ENCODE measurements at places on chromosomes 1 and 21.
A peak's percentile ranks its signal among the peaks of the same experiment; 100 is the strongest.

DNA sequence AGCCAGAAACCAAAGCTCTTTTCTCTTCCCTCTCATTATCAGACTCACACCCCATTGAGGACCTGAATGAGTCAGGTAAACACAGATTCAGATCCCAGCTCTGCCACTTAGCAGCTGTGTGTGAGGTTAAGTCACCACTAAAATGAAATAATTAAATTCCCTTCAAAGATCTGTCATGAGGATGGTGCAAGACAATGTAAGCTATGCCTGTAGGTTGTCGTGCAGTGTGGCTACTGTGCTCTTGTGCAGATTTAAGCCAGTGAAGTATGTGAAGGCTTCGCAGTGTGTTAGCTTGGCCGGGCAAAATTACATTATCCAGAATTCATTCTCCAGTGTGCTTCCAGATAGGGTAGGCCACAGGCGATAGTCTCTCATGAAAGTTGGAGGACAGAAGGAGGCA, 13.6 kb downstream of the UBL4B start:
- no peak for DNase-seq

GRCh38 chr1:101190441-101190840, 46.4 kb upstream of the S1PR1 start:
- no peak for DNase-seq

DNA sequence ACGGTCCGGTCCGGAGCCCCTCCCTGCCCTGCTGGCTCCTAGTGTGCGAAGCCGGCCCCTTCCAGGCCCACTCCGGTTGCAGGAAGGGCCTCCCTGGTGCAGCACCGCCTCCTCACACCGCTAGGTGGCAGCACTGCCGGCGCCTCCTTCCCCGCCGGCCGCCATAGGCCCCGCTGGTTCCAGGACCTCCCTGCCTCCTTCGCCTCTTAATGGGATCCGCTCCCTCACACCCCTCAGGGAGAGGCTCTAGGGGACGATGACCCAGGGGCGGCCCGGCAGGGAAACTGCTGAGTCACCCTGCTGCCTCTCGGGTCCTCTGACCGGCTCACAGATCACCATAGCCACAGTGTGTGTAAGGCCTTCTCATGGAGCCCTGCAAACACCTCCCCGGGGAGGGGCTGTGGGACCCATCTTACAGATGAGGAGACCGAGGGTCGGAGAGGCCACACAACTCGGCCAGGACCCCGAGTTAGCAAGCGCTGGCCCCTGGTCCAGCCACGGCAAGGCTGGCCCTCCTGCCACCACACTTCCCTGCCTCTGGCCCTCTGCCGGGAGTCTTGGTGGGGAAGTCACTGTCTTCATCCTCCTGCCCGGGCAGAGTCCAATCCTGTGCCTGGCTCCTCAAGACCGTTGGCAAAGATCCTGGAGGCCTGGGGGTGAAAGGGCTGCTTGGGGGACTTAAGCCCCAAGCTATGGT, 1.6 kb upstream of the AJAP1 start:
- peak; percentile 80 for DNase-seq

- no peak for DNase-seq
These were observed 60.5 kb downstream of the CD58 start for GRCh38 chr1:116510361-116510760.

GRCh38 chr1:27873671-27874384, 1.5 kb downstream of the THEMIS2 start:
- DNase-seq = no peak

- DNase-seq = no peak
These were observed 173.8 kb downstream of the RASAL2 start for GRCh38 chr1:178267646-178268094.

DNA sequence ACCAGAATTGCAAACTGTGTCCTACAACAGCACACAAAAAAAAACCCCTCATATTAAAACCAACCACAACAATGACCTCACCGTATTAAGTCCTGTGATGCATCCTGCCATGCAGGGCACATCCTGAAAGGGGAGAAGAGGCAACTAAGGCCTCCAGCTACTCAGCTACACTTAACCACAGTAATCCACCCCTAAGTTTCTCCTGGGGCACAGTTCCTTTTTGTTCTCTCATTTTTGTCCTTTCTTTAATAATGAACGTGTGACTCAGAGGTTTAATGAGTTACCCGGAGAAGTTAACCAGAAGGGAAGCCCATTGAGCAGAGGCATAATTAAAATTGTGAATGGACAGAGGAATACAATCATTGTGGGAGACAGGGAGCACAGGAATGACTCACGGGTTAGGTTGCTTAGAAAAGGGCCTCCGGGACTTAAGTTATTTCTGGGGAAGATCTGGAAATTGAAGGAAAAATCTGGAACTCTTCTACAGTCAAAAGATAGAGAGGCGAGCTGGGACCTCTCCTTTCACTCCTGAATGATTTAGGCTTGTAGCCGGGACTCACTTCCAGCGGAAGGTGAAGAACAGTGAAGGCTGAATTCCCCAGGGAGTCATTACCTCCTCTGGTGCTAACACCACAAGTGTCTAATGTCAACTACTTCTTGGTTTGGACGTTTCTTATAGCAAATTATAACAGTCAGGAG, 36.9 kb upstream of the HIVEP3 start:
- no peak for DNase-seq

DNA sequence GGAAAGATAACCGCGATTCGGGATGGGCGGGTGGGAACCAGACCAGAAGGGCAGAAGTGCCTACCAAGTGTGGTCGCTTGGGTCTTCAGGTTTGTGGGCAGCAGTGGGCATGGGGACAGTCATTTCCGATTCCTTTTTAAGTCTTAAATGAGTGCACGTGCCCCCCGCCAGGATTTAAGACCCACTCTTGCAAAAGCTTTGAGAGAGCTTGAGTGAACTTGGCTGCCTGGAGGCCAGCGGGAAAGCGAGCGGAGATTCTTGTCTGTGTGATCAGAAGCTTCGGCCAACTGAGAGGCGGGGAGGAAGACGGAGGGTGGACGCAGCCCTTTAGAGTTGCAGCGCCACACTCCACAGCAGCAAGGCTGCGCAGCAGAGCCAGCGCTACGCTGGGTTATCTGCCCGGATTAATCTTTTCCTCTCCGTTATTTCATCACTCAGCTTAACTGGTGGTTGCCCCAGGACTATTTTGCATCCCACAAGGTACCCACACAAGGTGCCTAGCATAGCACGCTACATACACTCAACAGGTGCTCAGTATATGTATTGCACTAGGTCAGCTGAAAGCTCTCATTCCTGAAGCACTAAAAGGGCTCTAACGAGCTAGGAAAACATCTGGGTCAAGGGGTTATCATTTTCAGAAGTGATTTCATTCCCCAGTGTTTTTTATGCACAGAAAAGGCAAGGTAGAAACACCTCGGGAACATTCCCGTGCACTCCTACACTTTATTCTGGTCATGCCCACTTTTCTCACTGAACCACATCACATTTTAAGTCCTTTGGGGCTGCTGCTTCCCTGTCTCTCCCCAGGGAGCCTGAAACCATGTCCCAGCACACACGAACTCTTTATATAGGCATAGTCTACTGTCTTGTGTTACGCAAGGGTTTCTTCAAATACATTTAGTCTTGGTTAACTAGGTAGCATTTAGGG, 1.5 kb upstream of the BATF3 start:
- no peak for DNase-seq

- DNase-seq = no peak
These were observed 47.7 kb downstream of the CXADR start for GRCh38 chr21:17560377-17561025.

DNA sequence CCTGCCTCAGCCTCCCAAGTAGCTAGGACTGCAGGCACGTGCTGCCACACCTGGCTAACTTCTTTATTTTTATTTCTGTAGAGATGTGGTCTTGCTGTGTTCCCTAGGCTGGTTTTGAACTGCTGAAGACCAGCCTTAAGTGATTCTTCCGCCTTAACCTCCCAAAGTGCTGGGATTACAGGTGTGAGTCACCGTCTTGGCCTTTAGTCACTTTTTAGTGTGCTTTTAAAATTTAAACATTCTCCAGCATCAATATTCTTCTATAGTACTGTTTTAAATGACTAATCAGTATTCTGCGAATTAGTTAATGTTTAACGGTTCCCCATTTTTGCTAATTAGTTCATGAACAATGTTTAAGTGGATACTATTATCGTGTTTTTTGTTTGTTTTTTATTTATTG, 60.6 kb downstream of the DYRK1A start:
- no peak for DNase-seq

DNA sequence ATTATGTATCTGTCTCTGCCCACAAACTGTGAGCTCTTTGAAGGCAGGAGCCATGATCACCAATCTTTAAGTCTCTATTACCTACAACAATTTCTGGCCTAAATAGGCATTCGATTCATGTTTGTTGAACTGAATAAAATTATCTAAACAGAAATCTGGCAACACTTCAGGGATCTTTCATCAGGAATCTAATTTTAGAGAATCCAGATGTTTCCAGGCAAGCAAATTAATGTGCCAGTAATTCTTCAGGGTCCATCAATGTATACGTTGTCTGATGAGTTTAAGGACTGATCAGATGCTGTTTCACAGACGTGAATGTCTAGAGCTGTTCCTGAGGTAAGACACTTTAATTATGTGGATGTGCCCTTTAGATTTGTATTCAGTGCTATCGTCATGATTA, 524.4 kb downstream of the PTPRC start:
- no peak for DNase-seq

- DNase-seq = no peak
These were observed 4.3 kb downstream of the GPR88 start for GRCh38 chr1:100542285-100542684.

DNA sequence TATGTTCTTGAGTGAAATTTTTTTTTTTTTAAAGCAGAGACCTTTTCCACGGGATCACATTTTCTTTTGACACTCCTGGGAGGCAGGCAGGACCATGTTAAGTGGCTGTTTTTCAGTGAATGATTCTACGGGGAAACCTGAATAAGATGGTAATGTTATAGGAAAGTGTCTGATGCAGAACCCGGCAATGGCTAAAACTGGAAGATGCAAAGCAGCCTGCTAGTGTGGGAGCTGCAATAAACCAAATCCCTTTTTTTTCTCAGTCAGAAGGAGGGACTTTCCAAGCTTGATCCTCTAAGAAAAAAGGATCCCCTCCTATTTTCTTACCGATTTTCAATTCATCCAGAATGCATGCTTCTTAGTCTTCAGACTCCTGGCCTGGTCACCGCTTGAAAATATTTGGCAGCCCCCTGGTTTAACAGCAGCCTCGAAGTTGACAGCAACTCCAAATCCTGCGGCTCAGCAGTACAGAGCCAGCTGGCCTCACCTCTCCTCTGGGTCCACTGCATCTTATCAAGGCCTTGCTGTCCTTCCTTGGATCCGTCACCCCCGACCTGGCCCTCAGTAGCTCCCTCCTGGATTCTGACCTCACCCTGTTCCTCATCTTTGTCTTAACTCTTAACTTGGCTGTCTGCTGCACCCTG, 5.6 kb downstream of the MX2 start:
- peak; percentile 38 for DNase-seq

GRCh38 chr1:1324084-1324523, 356 bp downstream of the INTS11 start:
- no peak for DNase-seq

- no peak for DNase-seq
These were observed 9.5 kb downstream of the DPT start for GRCh38 chr1:168719306-168720111.

- no peak for DNase-seq
These were observed at the start of gene EFNA1 for GRCh38 chr1:155127105-155127966. Gene EFNA1, plus strand, starts transcription at chr1:155127876. Its CDS starts 102 bp downstream, at chr1:155127978.

DNA sequence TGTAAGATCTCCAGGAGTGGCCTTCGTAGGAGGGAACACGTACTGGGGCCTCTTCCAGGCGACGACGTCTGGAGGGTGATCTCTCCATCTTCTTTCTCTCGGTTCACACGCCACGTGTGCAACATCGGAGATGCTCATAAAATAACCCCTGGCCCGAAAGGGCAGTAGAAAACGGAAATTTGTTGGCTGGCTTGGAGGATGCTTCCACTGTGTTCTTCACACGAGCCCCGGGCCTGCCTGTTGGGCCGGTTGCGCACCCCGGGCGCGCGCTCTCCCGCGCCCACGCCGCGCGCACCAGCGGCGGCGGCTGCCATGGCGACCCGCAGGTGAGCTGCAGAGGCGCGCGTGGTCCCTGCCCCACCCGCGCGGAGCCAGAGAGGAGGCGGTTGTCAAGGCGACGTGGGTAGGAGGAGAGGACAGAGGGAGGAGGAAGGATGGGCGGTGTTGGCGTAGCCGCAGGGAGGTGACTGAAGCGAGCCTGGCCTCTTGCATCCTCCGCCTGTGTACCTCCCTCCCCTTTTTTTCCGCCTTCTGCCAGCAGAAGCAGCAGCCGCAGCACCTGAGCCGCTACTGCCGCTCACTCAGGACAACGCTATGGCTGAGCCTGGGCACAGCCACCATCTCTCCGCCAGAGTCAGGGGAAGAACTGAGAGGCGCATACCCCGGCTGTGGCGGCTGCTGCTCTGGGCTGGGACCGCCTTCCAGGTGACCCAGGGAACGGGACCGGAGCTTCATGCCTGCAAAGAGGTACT, at the start of gene ELAPOR1:
Gene ELAPOR1, plus strand, starts transcription at position 526 of the 752 bp plus-strand sequence. Its CDS starts 69 bp downstream, at position 595.
- DNase-seq = peak; percentile 71

GRCh38 chr1:243236604-243237252, 18.4 kb downstream of the CEP170 start:
- no peak for DNase-seq

DNA sequence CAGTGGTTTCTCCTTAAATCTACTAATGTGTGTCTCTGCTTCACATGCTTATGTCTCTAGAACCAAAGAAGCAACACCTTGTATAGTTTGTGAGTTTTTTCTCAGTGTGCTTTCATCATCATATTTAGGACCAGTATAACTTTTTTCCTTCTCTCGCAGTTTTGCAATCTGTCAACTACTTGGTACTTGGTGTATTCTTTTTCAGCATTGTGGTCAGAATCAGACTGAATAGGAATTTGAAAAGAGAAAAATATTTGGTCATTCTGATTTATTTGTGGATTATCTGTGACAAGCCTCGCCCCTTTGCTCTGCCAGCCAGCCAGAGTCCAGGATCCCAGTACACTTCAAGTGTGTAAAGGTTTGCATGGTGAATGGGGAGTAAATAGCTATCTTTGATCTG, 122.3 kb downstream of the C1orf21 start:
- DNase-seq = no peak

DNA sequence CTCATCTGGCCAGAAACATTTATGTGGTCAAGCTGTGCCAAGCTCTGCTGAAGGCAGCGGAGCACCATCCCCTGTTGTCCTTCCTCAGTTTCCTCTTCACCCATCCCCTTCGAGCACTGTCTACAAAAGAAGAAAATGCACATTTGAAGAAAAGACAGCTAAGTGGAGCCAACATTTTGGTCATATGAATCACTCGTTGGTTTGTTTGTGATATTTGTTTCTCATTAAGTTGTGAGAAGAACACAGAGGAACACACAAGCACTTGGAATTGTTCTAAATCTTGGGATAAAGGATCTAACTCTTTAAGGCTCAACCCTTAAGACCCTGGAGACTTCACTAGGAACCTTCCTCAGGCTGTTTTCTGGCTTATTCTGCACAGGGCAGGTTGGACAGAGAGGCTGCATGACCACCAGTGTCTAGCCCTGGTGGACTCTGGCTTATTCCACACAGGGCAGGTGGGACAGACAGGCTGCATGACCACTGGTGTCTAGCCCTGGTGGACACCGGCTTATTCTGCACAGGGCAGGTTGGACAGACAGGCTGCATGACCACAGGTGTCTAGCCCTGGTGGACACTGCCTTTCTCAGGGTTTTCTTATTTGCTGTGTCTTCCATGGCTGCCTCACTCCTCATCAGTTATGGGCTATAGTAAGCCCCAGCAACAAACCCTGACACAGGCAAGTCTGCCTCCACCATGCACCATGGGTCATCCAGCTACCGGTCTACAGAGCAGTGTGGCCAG, 35.3 kb upstream of the COL6A2 start:
- DNase-seq = no peak

GRCh38 chr1:38026592-38027200, 14.2 kb downstream of the UTP11 start:
- DNase-seq = no peak
